ENCODE measurements at places on chromosomes 6 and 20. TPM values are rescaled to one million over a fixed set of nuclear protein-coding genes. Genes with fewer than 3 reads are reported as not detected.

Gene BTN1A1
- total RNA-seq: not detected

DNA sequence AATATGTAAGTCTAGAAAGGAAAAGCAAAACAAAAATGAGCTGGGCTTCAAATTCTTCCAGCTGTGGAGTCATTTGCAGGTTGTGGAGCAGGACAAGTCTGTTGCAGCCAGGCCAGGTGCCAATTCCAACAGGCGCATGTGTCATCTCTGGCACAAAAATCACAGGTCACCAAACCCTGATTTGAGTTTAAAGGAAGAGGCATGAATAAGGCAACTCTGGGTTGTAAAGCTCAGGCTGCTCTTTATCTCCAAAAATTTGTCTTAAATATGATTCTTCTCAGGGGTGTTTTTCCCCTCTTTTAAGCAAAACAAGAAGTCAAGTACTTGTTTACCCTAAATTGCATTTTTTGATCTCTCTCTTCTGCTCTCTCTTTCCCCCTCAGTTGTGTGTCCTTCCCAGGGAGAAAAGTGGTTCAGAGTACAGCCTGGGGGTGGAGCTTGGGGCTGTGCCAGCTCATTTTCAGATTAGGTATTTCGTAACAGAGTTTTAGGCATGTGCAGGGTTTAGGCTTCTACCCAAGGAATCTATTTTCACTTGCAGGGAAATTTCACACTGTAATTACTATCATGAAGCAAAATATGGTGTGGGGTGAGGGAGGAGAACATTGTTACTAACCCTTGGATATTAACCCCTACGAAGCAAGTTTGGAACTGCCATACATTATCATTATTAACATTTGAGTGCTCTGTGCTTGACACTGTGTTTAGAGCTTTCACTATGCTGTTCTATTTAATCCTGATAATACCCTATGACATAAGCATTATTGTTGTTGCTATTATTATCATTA is 8.3 kb upstream of the NCOA3 start:
- peaks cover 44% of the 10 kb centered on the region for H3K4me1 ChIP-seq
- H3K27me3 ChIP-seq: no peaks in the 10 kb centered on the region
- peak; percentile 86 for DNase-seq

- DNase-seq: no peak
- peak within 1 kb of the TSS; percentile 81 for H3K4me3 ChIP-seq
- peaks cover 14% of the 10 kb centered on the region for H3K4me1 ChIP-seq
- H3K27ac ChIP-seq: no peak within 1 kb of the TSS
- peaks cover 59% of the 10 kb centered on the region for H3K27me3 ChIP-seq
- peaks cover 2% of the 10 kb centered on the region for H3K36me3 ChIP-seq
Observed at GRCh38 chr6:82363428-82364086, at the start of gene TPBG. Gene TPBG (plus strand): TSS chr6:82363817. CDS start chr6:82364962, 1,145 bp downstream.

DNA sequence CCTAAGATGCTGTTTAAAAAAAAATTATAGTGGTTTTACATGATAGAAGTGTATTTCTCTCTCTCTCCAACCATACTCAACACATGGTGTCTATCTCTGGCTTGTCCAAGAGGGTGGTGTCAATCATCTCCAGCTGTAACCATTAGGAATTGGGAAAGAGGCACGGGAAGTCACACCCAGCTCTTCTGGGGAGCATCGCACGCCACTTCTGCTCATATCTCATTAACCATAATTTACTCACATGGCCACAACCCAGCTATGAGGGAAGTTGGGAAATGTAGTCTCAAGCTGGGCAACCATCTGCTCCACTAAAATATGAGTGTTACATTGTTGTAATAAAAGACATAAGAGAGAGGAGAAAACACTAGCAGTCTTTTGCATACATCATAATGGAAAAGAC is 30.4 kb upstream of the TSHZ2 start:
- no peak overlapping the region for H3K4me3 ChIP-seq
- no peak for DNase-seq
- H3K36me3 ChIP-seq: no peaks in the 10 kb centered on the region
- H3K27ac ChIP-seq: no peak overlapping the region
- H3K27me3 ChIP-seq: no peaks in the 10 kb centered on the region
- H3K4me1 ChIP-seq: no peaks in the 10 kb centered on the region

GRCh38 chr20:43167615-43168014 is 22.1 kb downstream of the PTPRT start:
- H3K27ac ChIP-seq: no peak overlapping the region
- H3K36me3 ChIP-seq: no peaks in the 10 kb centered on the region
- no peaks in the 10 kb centered on the region for H3K4me1 ChIP-seq
- no peaks in the 10 kb centered on the region for H3K27me3 ChIP-seq
- no peak overlapping the region for H3K4me3 ChIP-seq

Gene ENPP4
- 6.0 TPM for total RNA-seq

Gene PI3
- not detected for total RNA-seq

Gene TSPYL4
- total RNA-seq: 22.2 TPM

Gene DPM1
- 68.3 TPM for total RNA-seq

Gene RIPPLY2
- not detected for total RNA-seq

Gene NKX2-2
- not detected for total RNA-seq

DNA sequence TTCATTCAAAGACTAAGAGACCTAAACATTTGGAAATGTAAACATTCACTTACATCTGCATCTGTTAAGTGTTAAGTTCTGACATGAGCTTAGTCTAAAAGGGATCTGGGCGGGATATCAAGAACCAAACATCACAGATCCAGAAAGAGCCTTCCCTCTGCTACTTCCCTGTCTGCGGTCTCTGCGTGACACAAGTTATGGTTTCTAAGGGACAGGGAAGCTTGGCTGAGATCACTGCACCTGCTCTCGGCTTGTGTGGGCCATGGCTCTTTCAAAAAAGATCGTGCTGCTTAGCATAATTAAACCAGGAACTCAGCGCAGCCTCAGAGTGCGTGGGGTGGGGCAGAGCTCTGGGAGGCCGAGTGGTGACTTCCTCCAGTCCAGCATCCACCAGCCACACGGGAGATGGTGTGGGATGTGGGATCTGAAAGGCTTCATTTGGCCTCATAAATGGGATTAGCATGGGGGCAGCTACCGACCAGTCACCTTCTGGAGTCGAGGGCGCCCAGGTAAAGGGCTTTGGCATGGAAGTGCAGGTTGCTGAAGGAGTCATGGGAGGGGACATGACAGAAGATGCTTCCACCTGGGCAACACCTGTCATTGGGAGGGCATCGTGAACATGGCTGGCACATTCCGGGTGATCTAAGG is 16.7 kb upstream of the RAMACL start:
- H3K4me3 ChIP-seq: no peak overlapping the region
- no peak for DNase-seq
- H3K27me3 ChIP-seq: peaks cover 2% of the 10 kb centered on the region
- H3K36me3 ChIP-seq: no peaks in the 10 kb centered on the region

Gene PCNA
- 532 TPM for total RNA-seq

DNA sequence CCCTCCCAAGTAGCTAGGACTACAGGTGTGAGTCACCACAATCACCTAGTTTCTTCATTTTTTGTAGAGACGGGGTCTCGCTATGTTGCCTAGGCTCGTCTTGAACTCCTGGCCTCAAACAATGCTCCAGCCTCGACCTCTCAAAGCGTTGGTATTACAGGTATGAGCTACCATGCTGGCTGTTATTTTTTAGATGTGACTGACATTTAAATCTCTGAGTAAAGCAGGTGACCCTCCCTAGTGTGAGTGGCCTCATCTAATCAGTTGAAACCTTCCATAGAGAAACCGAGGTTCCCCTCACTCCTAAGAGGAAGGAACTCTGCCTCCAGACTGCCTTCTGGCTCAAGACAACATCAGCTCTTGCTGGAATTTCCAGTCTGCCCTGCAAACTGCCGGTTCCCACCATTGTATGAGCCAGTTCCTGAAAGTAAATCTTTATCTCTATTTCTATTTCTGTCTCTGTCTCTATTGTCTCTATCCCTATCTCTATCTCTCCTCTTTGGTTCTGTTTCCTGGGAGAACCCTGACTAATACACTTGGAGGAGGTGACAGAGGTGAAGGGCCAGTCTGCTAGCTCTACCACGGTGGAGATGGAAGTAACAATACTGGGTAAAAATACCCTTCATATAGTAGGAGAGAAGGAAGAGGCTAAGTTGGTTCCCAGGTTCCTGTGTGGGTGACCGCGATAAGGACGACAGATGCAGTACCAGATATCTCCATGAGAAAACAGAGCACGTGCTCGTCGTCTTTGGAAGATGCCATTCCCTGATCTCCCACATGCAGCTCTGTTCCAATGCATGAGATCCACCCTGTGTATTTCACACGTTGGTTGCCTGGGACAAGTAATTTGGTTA is 81.0 kb downstream of the MYB start:
- DNase-seq: no peak
- no peak overlapping the region for H3K4me3 ChIP-seq
- H3K27me3 ChIP-seq: peaks cover 8% of the 10 kb centered on the region
- H3K4me1 ChIP-seq: peaks cover 3% of the 10 kb centered on the region

Gene SSTR4
- total RNA-seq: not detected

DNA sequence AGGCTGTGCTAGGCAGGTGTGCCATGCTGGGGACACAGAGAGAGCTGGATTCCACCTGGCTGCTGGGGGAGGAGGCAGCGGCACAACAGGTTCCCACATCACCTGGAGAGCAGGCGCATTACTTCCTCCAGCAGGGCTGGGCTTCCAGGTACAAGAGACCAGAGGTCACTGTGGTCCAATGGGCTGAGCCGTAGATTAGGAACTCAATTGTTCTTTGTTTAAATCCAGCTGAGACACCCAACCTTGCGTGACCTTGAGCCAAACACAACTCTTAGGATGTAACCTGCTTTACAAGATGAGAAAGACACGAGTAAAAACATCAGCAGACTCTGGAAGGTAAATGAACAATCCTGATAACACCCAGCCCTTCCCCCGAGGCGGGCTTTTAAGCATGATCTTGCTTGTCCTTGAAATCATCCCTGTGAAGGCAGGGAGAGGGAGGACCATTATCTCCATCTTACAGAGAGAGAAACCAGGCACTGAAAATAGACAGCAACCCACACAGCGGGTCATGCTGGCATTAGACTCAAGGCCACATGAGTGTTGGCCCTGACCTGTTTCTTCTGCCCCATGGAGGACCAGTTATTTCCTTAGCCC is 216.5 kb upstream of the RREB1 start:
- H3K27ac ChIP-seq: no peak overlapping the region
- H3K36me3 ChIP-seq: no peaks in the 10 kb centered on the region
- H3K27me3 ChIP-seq: peaks cover 11% of the 10 kb centered on the region

DNA sequence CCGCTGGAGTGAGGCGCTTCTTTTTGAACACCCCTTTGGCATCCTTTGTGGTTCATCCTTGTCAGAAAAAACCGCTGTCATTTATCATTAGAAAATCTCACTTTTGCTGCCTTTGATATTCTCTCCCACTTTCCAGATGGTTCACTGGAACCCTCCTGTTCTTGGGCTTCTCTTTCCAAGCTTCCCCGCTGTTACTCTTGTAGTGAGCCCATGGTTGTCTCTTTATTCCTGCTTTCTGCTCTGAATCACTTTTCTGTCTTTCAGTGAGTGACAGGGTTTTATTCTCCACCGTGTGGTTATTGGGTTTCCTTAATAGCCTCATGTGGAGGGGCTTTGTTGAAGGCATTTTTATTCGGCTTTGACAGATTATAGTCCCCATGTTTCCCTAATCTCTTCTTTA is 117.0 kb downstream of the FARS2 start:
- H3K27ac ChIP-seq: no peak overlapping the region
- no peaks in the 10 kb centered on the region for H3K4me1 ChIP-seq
- peaks cover 2% of the 10 kb centered on the region for H3K36me3 ChIP-seq

Measured in activated CD4-positive, alpha-beta T cell treated with anti-CD3 and anti-CD28 coated beads, Interleukin-2, amount 10 ng/mL, durations not matched to agents 24 days and 14 days (primary cell).